ENCODE measurements at places on chromosomes 13 and 19.
A peak's percentile ranks its signal among the peaks of the same experiment; 100 is the strongest.

DNA sequence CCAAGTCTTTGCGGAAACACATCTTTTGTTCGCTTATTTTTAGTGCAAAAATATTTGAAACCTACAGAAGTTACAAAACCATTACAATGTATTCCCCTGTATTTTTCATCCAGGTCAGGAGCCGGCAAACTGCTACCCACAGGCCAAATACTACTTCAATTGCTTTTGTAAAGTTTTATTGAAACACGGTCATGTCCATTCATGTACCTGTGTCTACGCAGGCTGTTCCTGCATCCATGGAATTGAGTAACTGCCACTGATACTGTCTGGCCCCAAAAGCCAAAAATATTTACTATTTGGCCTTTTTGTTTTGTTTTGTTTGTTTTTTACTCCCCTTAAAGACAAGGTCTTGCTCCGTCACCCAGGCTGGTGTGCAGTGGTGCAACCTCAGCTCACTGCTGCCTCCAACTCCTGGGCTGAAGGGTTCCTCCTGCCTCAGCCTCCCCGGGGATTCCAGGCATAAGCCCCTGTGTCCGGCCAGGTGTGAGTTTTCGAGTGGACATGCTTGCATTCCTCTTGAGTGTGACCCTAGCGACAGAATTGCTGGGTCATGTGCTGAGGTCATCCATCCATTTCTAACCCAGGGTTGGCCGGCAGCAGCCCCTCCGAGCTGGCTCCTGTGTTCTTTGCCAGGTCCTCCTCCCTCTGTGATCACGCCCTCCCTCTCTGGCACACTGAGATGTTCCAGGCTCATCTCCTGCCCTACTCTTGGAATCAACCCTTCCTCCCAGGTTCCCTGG, 10.9 kb upstream of the S1PR4 start:
- H3K27ac ChIP-seq: no peak overlapping the region
- H3K4me3 ChIP-seq: no peak overlapping the region
- H3K4me1 ChIP-seq: peaks cover 18% of the 10 kb centered on the region
- peaks cover 34% of the 10 kb centered on the region for H3K36me3 ChIP-seq

- no peak for DNase-seq
- peak overlapping the region; percentile 92 for H3K27ac ChIP-seq
- no peaks in the 10 kb centered on the region for H3K27me3 ChIP-seq
- peaks cover 27% of the 10 kb centered on the region for H3K36me3 ChIP-seq
- H3K4me1 ChIP-seq: peaks cover 34% of the 10 kb centered on the region
Observed at GRCh38 chr19:12720851-12721655, 2.7 kb downstream of the TNPO2 start.

DNA sequence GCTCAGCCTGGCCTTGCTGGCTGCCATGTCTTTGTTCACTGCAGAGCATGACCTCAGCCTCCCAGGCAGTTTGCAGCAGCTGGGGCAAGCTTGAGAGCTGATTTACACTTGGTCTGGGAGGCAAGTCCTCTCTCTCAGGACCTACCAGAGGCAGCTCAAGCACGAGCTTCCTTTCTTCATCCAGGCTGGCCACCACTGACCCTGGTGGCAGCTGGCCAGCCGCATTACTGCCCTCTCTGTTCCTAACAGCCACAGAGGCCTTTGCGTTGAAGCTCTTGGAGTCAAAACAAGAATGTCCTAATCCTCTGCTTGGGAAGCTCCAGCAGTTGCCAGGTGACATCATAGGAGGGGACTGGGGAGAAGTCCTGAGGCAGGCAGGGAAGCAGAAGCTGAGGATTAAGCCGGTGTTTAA, 85.7 kb downstream of the NUFIP1 start:
- no peak for DNase-seq
- H3K4me3 ChIP-seq: no peak overlapping the region
- H3K36me3 ChIP-seq: no peaks in the 10 kb centered on the region
- H3K4me1 ChIP-seq: no peaks in the 10 kb centered on the region
- H3K27ac ChIP-seq: no peak overlapping the region

GRCh38 chr13:44074611-44075010, 194.9 kb downstream of the LACC1 start:
- no peaks in the 10 kb centered on the region for H3K27me3 ChIP-seq
- H3K36me3 ChIP-seq: no peaks in the 10 kb centered on the region
- no peak for DNase-seq
- no peak overlapping the region for H3K27ac ChIP-seq
- H3K4me3 ChIP-seq: no peak overlapping the region

GRCh38 chr19:29603308-29603707, 2.8 kb upstream of the POP4 start:
- peaks cover 17% of the 10 kb centered on the region for H3K4me1 ChIP-seq
- no peaks in the 10 kb centered on the region for H3K36me3 ChIP-seq
- DNase-seq: no peak
- H3K27ac ChIP-seq: no peak overlapping the region
- no peak overlapping the region for H3K4me3 ChIP-seq

DNA sequence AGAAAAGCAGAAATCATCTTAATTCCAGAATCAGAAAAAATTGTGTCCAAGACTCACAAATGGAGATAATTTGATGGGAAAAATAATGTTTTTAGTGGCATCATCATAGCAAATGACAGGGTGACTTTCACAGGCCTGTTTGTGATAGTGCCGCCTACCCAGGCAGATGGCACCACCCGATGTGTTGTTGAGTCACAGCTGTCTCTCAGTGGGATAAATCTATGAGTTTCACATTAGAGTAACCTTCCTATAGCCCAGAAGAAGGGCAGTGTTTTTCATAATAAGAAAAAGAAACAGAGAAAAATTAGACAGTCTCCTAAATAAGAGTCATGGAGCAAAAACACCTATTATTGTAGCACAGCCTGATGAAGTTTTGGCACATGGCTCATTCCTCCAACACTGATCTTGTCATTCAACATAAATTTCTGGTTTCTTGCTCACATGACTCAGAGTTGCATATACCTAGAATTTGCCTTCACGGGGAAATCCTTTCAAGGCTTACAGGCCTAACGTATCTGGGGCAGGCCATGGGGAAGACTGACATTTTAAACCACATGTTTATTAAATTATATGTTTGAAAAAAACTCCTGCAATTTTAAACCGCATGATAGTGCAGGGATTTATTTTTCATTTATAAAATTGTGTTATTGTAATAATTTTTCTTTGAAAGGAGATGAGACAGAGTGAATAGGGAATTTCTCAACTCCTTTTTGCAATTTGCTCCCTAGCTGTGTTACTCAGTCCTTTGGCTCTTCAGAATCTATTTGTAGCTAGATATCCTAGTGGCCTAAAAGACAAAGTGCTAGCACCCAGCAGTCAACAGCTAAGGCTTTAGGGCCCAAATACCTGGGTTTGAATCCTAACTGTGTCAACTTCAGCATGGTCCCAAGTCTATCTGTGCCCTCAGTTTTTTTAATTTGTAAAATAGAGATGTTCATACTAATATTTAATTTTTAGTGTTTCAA, 393.7 kb downstream of the NDFIP2 start:
- H3K27ac ChIP-seq: no peak overlapping the region
- no peak for DNase-seq
- peaks cover 3% of the 10 kb centered on the region for H3K4me1 ChIP-seq

- H3K4me1 ChIP-seq: peaks cover 57% of the 10 kb centered on the region
- H3K27ac ChIP-seq: no peak overlapping the region
- peaks cover 52% of the 10 kb centered on the region for H3K36me3 ChIP-seq
- no peak overlapping the region for H3K4me3 ChIP-seq
Observed at GRCh38 chr19:41422456-41422855, 4.7 kb downstream of the B3GNT8 start.

GRCh38 chr19:47274891-47275761, 441 bp downstream of the INAFM1 start:
- H3K27me3 ChIP-seq: no peaks in the 10 kb centered on the region
- DNase-seq: no peak
- H3K4me3 ChIP-seq: peak overlapping the region; percentile 37

DNA sequence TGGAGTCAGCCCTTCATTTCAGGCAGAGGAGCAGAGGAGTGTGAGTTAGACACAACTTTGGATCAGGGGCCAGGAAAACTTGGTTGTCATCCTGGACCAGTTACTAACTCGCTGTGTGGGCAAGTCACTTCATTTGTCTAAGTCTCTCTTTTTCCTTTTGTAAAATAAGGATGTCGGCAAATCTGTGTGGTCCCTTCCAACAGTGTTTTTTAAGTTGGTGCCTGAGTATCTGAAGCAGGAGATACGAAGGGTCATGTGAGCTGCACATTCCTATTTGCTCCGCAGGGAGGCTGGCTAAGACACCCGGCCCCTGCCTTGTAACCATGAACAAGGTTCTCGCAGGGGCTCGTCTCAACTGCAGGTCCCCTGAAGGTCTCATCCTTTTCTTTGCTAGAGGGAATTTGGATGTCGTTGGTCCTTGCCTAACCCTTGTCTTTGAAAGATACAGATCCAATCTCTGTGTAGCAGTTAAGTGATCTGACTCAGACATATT, 64.3 kb downstream of the LRCH1 start:
- no peak for DNase-seq
- H3K4me3 ChIP-seq: no peak overlapping the region

DNA sequence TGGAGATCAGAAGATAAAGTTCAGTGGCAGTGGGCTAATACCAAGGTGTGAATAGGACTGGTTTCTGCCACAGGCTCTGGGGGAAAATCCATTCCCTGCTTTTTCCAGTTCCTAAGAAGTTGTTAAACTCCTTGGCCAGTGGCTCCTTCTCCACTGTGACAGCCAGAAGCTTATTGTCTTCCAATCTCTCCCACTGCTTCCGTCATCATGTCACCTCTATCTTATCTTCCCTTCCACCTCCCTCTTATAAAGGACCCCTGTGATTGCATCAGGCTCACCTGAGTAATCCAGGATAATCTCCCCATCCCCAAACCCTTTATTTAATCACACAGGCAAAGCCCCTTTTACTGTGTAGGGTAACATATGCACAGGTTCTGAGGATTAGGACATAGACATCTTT, 431.2 kb upstream of the SLC10A2 start:
- H3K27me3 ChIP-seq: no peaks in the 10 kb centered on the region
- H3K4me1 ChIP-seq: no peaks in the 10 kb centered on the region
- no peak overlapping the region for H3K4me3 ChIP-seq
- no peaks in the 10 kb centered on the region for H3K36me3 ChIP-seq
- DNase-seq: no peak
- no peak overlapping the region for H3K27ac ChIP-seq

GRCh38 chr19:46111376-46111775, 13.1 kb downstream of the IGFL3 start:
- DNase-seq: no peak
- H3K27me3 ChIP-seq: peaks cover 38% of the 10 kb centered on the region
- H3K36me3 ChIP-seq: no peaks in the 10 kb centered on the region
- no peak overlapping the region for H3K4me3 ChIP-seq
- H3K4me1 ChIP-seq: no peaks in the 10 kb centered on the region
- H3K27ac ChIP-seq: no peak overlapping the region

DNA sequence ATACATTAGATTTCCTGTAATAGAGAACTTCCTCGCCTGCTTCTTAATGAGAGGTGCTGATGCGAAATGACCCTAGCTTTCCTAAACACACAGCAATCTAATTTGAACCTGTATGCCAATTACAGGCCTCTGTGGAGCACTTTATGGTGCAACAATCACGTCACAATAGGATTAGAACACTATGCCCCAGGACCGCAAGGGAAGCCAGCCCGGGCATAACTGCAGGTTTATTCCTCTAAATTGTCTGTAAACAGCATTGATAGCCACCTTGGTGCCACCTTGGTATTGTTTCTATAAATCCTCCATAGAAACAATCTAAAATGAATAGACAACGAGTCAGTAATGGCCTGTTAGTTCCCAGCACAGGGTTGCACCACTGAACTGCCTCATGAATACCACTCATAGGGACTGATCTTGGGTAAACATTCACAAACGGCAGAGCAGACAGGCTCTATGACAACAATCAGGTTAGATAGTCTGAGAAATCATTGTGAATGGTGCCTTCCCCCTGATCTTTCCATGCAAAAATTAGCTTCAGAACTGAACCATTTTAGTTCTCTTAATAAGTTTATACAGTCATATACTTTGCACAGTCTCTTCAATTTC, 182.5 kb upstream of the OBI1 start:
- H3K4me3 ChIP-seq: no peak overlapping the region
- no peak for DNase-seq
- H3K27ac ChIP-seq: no peak overlapping the region
- no peaks in the 10 kb centered on the region for H3K36me3 ChIP-seq
- H3K4me1 ChIP-seq: no peaks in the 10 kb centered on the region

GRCh38 chr19:46849610-46850009, 1.0 kb downstream of the AP2S1 start:
- H3K27ac ChIP-seq: peak overlapping the region; percentile 40
- peak overlapping the region; percentile 88 for H3K4me3 ChIP-seq
- H3K36me3 ChIP-seq: no peaks in the 10 kb centered on the region
- no peak for DNase-seq
- peaks cover 12% of the 10 kb centered on the region for H3K4me1 ChIP-seq

GRCh38 chr13:39054112-39054511, 15.9 kb downstream of the NHLRC3 start:
- no peak overlapping the region for H3K4me3 ChIP-seq
- DNase-seq: no peak
- H3K27ac ChIP-seq: no peak overlapping the region
- peaks cover 9% of the 10 kb centered on the region for H3K36me3 ChIP-seq
- no peaks in the 10 kb centered on the region for H3K4me1 ChIP-seq

- H3K36me3 ChIP-seq: no peaks in the 10 kb centered on the region
- no peaks in the 10 kb centered on the region for H3K4me1 ChIP-seq
- no peak overlapping the region for H3K4me3 ChIP-seq
- no peak overlapping the region for H3K27ac ChIP-seq
- no peaks in the 10 kb centered on the region for H3K27me3 ChIP-seq
Observed at GRCh38 chr19:31955884-31956283, 389.5 kb upstream of the ZNF507 start.

DNA sequence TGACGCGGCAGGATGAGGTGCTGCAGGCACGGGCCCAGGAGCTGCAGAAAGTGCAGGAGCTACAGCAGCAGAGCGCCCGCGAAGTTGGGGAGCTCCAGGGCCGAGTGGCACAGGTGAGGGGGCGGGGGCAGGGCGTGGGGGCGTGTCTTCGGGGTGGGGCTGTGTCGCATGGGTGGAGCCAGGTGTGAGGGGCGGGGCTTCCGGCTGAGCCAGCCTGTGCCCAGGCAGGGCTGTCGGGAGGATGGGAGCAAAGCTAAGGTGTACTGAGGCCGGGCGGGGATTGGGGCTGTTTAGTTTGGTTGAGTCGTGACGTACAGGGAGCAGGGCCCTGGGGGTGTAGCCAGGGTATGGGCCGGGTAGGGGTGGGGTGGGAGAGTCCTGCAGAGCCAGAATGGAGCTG, 62.3 kb downstream of the KCNC3 start:
- no peaks in the 10 kb centered on the region for H3K4me1 ChIP-seq
- H3K27ac ChIP-seq: no peak overlapping the region
- DNase-seq: no peak
- no peaks in the 10 kb centered on the region for H3K27me3 ChIP-seq
- H3K36me3 ChIP-seq: no peaks in the 10 kb centered on the region

- no peak overlapping the region for H3K27ac ChIP-seq
- no peaks in the 10 kb centered on the region for H3K4me1 ChIP-seq
- no peak overlapping the region for H3K4me3 ChIP-seq
- no peaks in the 10 kb centered on the region for H3K27me3 ChIP-seq
Observed at GRCh38 chr13:77565635-77566034, 30.1 kb downstream of the SCEL start.

GRCh38 chr19:45876161-45876410, 9.9 kb downstream of the IRF2BP1 start:
- peaks cover 43% of the 10 kb centered on the region for H3K4me1 ChIP-seq
- H3K27me3 ChIP-seq: no peaks in the 10 kb centered on the region
- H3K36me3 ChIP-seq: no peaks in the 10 kb centered on the region
- no peak for DNase-seq
- H3K27ac ChIP-seq: no peak overlapping the region

Data from common myeloid progenitor, CD34-positive (primary cell).